ENCODE measurements at places on chromosomes 16 and 17.

DNA sequence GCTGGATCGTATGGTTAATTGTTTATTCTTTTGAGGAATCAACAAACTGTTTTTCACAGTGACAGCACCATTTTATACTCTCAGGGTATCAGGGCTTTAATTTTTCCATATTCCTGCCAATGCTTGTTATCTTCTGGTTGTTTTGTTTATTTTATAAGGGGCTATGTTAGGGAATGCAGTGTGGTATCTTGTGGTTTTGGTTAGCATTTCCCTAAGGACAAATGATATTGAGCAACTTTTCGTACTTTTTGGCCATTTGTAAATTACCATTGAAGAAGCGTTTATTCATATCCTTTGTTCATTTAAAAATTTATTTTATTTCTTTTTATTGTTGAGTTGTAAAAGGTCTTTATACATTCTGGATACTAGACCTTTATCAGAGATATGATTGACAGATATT lies 322.0 kb upstream of the SALL1 start:
- no peak for DNase-seq

GRCh38 chr17:66538776-66539175 lies 236.4 kb downstream of the PRKCA start:
- no peak for DNase-seq

GRCh38 chr17:1227917-1228780 lies 42.1 kb upstream of the BHLHA9 start:
- DNase-seq: no peak

GRCh38 chr17:56291226-56291805 lies 138.0 kb downstream of the ANKFN1 start:
- DNase-seq: no peak

DNA sequence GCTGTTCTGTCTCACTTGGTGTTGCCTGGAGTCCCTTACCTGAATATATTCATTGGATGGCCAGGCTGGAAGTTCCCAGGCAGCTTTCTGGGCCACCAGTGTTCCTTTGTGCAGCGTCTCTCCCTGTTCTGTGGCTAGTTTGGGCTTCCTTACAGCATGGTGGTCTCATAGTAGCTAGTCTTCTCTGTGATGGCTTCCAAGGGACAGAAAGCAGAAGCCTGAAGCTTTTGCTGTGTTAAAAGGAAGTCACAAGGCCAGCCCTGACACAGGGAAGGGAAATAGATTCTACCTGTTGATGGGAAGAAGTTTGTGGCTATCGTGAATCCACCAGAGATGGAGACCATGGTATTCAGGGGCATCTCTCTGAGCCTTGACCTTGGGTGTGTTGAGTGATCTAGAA lies 34.6 kb downstream of the PLCG2 start:
- DNase-seq: no peak

GRCh38 chr17:14086189-14086588 lies 16.9 kb downstream of the COX10 start:
- DNase-seq: no peak

GRCh38 chr17:71338396-71338795 lies 782.4 kb upstream of the SOX9 start:
- no peak for DNase-seq

DNA sequence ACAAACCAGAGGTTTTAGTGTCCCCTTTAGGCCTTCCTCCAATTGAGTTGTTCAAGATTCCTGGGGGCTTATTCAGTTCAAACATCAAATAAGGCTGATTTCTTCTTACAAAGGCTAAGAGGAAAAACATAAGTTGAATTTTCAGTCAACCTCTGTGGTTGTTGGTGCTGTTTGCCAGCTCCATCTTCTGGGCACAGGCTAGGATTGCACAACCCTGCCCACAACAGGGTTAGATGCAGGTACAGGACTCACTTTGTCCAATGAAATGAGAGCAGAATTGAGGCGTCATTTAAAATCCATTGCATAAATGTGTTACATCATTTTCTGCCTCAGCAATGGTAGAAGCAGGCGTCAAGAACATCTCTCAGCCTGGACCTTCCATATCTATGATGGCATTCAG lies 173.3 kb downstream of the PMP22 start:
- no peak for DNase-seq

GRCh38 chr16:73059779-73060615 lies 12.1 kb upstream of the ZFHX3 start:
- DNase-seq: no peak

DNA sequence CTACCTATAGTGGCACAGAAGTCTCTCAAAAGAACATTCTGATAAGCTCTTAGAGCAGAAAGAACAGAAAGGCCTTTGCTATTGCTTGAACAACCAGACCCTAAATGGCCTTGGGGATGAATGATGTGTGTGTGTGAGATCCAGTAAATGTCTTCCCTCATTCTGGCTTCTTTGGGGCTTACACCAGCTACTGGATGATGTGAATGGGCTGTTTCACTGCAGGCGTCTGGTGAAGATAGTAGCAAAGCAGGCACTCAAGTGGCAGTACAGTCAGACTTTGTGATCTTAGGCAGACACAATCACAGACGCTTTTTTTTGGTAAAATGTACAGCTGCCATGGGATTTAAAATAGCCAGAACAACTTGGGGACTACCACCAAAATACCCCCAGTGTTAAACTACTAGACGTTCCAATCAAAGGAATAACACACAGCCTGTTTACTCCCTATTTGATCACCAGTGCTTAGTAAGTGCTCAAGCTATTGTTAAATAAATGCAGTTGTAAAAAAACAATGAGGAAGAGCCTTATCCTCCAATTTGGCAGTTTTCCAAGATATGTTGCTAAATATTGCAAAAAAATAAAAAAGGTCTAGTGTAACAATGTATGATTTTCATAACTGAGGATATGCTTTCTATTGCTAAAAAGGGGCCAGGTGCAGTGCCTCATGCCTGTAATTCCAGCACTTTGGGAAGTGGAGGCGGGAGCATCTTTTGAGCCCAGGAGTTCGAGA lies 17.9 kb downstream of the NDUFAB1 start:
- no peak for DNase-seq

DNA sequence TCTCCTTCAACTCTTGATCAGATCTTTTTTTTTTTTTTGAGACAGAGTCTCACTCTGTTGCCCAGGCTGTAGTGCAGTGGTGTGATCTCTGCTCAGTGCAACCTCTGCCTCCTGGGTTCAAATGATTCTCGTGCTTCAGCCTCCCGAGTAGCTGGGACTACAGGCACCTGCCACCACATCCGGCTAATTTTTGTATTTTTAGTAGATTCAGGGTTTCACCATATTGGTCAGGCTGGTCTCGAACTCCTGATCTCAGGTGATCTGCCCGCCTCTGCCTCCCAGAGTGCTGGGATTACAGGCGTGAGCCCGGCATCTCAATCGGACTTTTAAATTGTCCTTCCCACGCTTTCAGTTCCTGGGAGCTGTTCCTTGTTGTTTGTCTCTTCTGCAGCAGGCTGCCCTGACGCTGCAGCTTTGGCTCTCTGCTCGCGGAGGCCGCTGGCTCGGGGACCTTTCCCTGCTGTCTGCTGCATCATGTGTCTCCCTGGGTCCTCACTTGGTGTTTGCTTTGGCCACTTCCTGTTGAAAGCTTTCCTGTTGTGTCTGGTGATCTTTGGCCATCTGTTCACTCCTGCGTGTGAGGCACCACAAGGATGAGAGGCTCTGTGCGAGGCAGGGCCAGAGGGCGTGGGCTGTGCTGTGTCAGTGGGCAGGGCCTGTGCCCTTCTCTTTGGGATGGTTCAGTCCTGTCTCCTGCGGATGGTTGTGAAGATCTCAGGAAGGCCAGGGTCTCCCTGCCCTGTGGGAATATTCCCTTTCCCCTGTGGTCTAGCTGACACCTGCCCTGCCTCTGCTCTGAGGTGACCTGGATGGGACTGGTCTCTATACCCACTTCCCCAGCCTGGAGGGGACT lies 18.4 kb upstream of the CAPN15 start:
- DNase-seq: no peak

DNA sequence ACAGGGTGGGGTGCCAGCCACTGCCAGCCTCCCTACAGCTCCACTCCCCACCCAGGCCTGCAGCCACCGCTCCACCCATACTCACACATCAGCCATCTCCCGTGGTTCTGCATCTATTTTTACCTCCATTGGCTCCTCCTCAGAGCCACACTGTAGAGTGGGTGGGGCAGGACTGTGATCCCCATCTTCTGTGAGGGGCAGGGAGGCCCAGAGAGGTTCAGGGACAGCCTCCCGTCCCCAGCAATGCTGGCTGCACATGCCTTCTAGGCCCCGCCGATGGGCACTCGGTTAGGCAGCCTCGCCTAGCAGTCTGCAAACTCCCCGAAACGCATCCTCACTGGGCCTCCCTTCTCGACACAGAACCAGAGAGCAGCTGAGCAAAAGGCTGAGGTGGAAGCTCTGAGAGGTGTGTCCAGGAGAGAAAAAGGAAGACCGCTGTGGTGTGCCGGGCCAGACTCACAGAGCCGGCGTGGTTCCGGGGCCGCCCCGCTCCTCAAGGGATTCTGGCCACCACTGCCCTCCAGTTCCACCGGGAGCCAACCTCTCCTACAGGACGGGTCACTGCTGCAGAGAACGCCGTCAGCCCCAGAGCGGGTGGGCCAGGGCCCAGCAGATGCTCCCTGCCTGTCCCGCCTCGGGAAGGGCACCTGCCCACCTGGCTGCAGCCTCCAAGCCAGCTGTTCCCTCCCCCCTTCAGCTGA lies 71.9 kb downstream of the ABR start:
- no peak for DNase-seq

- no peak for DNase-seq
Observed at GRCh38 chr16:3036726-3037315, at the start of gene BICDL2. Gene BICDL2, minus strand, starts transcription at chr16:3036944. Its CDS starts 1,448 bp downstream, at chr16:3035496.

DNA sequence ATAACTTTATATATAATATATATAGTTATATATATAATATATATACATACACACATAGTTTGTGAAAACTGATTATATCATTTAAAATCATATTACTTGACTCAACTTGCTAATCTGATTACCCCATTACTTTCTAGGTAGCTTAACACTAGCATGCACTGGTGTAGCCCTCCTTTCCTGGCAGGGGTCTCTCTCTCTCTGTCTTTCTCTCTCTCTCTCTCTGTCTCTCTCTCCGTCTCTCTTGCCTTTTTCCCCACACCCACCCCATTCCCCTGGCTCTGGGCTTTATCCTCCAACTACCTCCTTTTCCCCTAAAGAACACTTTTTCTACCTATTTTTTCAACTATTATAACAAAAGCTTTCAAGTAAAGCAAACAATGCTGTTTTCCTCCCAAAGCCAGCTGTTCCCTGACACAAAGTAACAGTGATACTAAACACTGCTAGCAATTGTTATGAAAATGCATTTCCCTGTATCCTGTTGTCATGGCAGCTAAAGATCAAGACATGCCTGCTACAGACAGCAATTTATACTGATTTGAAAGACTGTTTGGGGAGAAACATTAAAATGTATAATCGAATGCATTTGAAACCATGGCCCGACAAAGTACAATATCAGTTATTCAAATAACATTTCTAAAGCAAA lies 89.4 kb downstream of the CHD9NB start:
- DNase-seq: no peak

- DNase-seq: no peak
Observed at GRCh38 chr17:34487626-34488025, 91.8 kb upstream of the TMEM132E start.

GRCh38 chr16:19809121-19809635 lies 75.5 kb downstream of the GPRC5B start:
- DNase-seq: no peak

DNA sequence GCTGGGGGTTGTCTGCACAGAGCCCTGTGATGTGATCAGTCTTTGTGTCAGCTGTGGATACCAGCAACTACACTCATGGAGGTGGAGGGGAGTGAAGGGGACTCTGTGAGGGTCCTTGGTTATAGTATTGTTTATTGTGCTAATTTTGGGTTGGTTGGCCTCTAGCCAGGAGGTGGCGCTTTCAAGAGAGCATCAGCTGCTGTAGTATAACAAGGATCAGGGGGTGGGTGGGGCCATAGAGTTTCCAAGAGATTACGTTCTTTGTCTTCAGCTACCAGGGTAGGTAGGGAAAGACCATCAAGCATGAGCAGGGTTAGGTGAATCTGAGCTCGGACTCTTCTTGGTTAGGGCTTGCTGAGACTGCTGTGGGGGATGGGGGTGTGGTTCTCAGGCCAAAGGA lies 97.1 kb upstream of the HS3ST3A1 start:
- no peak for DNase-seq

- DNase-seq: no peak
Observed at GRCh38 chr17:28760601-28761562, 17.1 kb downstream of the TRAF4 start.

- DNase-seq: peak; percentile 26
Observed at GRCh38 chr17:14748036-14748710, 447.3 kb downstream of the HS3ST3B1 start.

GRCh38 chr17:28141773-28142172 lies 99.3 kb downstream of the NLK start:
- DNase-seq: no peak

DNA sequence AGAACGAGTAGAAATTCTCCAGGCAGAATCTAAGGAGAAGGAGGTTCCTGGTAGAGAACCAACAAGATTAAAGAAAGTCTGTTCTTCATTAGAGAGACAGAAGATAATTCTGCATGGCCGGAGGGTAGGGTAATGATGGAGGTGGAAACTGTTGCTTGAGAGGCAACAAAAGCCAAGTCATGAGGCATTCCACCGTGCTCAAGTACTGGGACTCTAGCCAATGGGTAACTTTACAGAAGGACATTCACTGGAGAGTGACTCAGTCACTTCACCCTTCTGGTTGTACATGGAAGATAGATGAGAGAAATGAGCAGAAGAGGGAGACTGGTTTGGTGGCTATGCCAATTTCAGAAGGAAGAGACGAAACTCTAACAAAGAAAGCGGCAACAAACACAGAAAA lies 53.6 kb upstream of the ANKFN1 start:
- DNase-seq: no peak

GRCh38 chr17:76796081-76796480 lies 58.2 kb downstream of the MFSD11 start:
- DNase-seq: no peak

- peak; percentile 83 for DNase-seq
Observed at GRCh38 chr16:80580109-80580832, 39.5 kb downstream of the DYNLRB2 start.

- no peak for DNase-seq
Observed at GRCh38 chr17:75557075-75557851, 30.3 kb upstream of the MYO15B start.

DNA sequence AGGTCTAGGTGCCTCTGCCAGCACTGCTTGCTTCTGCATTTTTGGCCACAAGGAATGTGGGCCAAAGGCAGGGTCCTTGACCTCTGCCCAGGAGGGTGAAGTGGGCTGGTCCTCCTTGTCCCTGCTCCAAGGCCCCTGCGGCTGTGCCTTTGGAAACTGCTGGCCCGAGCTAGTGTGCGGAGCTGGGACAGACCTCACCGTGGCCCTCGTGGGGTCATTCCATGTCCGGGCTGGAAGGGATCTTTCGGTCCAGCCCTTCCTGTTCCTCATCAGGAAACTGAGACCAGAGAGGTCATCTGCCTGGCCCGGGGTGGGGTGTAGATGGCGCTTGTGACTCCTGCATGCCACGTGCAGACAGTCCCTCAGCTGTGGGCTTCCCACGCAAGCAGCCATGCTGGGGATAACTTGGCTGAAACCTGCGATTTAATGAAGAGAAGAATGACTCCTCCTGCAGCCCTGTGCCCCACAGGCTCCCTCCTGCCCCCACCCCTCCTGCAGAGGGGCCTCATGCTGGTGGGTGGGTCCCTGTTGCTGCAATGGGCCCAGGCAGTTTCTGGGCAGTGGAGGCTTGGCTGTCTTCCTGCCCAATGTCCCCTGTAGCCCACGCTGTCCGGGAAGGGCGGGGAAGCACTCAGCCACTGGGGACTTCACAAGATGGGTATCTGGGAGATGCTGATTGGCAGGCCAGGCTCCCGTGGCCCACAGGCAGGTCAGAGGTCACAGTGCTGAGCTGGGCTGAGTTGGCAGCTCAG lies 245.2 kb downstream of the SEC14L1 start:
- no peak for DNase-seq

- no peak for DNase-seq
Observed at GRCh38 chr16:23245268-23245667, 56.8 kb upstream of the SCNN1B start.

All from stimulated activated CD4-positive, alpha-beta T cell treated with anti-CD3 and anti-CD28 coated beads, Interleukin-1b, Interleukin-23, amount 100 ng/mL, for 48 hours (primary cell).